ENCODE measurements at places on chromosomes 7 and 10. TPM values are rescaled to one million over a fixed set of nuclear protein-coding genes. Genes with fewer than 3 reads are reported as not detected.

The KCND2 gene
- 0.04 TPM for total RNA-seq

The NRP1 gene
- 39.6 TPM for total RNA-seq

The COBL gene
- 0.81 TPM for total RNA-seq

- DNase-seq, result no peak
Observed at GRCh38 chr10:88117869-88118632, 254.6 kb downstream of the PTEN start.

GRCh38 chr7:45595809-45596664 is 21.9 kb downstream of the ADCY1 start:
- no peak for DNase-seq

DNA sequence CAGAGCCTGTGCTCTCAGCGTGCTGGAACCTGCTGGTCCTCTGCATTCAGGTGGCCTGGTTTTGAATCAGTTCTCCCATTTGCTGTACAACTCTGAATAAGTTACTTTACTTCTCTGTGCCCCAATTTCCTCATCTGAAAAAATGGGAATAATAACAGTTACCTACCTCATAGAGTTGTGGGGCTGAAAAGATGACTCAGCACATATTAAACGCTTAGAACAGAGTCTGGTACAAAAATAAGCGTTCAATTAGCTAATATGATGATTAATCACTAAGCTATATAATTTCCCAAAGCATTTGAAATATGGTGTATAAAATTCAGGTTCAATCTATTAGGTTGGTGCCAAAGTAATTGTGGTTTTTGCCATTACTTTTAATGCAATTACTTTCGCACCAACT is 259.1 kb downstream of the PRPF18 start:
- no peak for DNase-seq

GRCh38 chr7:31545549-31545948 is 31.7 kb downstream of the ITPRID1 start:
- DNase-seq, result no peak

- DNase-seq, result no peak
Observed at GRCh38 chr10:44882166-44882720, 28.9 kb upstream of the TMEM72 start.

Measured in H4 (cell line).